ENCODE measurements at places on chromosomes 6 and 20.

GRCh38 chr6:22153384-22154158, 143.3 kb downstream of the PRL start:
- no peak overlapping the region for H3K4me3 ChIP-seq
- no peak for DNase-seq
- no peaks in the 10 kb centered on the region for H3K27me3 ChIP-seq
- H3K36me3 ChIP-seq = no peaks in the 10 kb centered on the region
- H3K4me1 ChIP-seq = no peaks in the 10 kb centered on the region
- H3K27ac ChIP-seq = no peak overlapping the region

DNA sequence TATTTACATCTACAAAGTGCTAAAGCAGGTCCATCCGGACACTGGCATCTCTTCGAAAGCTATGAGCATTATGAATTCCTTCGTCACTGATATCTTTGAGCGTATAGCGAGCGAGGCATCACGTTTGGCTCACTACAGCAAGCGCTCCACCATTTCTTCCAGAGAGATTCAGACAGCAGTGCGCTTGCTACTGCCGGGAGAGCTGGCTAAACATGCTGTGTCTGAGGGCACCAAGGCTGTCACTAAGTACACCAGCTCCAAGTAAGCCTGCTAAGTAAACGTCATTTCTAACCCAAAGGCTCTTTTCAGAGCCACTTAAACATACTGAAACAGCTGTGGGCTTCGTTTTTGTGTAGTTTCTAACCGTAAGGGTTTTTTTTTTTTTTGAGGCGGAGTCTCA, 27.5 kb upstream of the SLC17A4 start:
- no peak overlapping the region for H3K4me3 ChIP-seq
- no peaks in the 10 kb centered on the region for H3K27me3 ChIP-seq
- DNase-seq = no peak
- no peaks in the 10 kb centered on the region for H3K4me1 ChIP-seq
- H3K27ac ChIP-seq = no peak overlapping the region
- no peaks in the 10 kb centered on the region for H3K36me3 ChIP-seq

DNA sequence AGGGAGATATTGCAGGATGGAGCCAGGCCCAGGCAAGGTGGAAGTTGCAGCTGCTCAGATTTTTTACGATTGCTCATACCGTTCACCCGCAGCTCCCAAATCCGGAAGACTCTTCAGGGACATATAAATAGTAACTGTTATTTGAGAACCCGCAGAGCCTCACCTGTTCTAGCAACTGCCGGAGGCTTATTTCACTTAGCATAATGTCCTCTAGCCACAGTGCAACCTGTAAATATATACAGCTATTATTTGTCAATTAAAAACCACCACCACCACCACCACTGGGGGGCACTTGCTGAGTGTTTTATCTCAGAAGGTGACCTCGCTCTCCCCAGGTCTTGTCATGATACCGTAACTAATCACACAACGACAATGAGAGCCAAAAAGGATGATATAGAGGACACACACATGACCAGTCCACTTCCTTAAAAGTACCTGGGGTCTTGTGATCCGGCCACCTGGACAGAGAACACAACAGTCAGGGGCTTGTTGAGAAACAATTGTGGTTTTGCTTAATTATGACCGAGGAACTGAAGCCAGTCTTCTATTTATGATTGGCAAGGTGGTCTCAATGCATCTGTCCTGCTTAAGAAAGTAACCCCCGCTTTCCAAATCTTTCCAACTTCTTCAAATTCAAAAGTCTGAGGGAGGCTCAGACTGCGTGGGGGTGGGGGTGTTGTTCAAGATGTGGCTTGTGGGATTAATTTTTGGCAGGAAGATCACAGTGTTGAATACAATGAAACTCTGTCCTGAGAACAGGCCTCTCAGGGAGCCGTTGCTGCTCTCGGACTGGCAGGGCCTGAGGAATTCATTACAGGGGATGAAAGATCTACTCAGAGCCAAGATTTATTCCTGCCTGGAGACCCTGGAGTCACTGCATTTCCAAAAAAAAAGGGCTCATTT, 107.7 kb upstream of the PRND start:
- H3K27me3 ChIP-seq = no peaks in the 10 kb centered on the region
- H3K27ac ChIP-seq = no peak overlapping the region
- H3K36me3 ChIP-seq = no peaks in the 10 kb centered on the region
- DNase-seq = no peak
- H3K4me1 ChIP-seq = no peaks in the 10 kb centered on the region
- no peak overlapping the region for H3K4me3 ChIP-seq

GRCh38 chr6:48713612-48714011, 602.6 kb upstream of the PTCHD4 start:
- DNase-seq = no peak
- no peaks in the 10 kb centered on the region for H3K27me3 ChIP-seq
- no peaks in the 10 kb centered on the region for H3K4me1 ChIP-seq
- no peaks in the 10 kb centered on the region for H3K36me3 ChIP-seq
- no peak overlapping the region for H3K27ac ChIP-seq

GRCh38 chr6:132819405-132820161, 5.2 kb downstream of the RPS12 start:
- H3K27ac ChIP-seq = no peak overlapping the region
- H3K27me3 ChIP-seq = no peaks in the 10 kb centered on the region
- no peak for DNase-seq
- no peak overlapping the region for H3K4me3 ChIP-seq

DNA sequence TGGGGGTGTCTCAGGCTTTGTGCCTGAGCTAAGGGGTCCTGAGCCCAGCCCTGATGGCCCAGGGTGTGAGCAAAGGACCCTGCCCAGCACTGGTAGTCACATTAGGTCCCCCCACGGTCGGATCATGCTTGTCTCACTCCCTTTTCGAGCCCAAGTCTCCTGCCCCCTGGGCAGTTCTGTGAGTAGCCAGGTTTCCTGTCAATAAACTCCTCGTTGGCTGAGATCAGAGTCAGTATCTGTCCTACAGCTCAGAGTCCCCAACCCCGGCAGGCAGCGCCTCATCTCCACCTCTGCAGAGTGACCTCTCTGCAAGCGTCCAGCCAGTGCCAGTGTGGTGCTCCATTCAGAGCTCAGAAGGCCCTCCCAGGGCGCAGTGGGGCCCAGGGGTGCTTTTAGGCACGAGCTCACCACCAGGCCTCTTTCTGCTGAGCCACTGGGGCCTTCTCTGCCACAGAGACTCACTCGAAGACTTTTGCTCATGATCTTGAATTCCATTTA, 93.7 kb upstream of the PMEPA1 start:
- no peak for DNase-seq
- H3K27me3 ChIP-seq = no peaks in the 10 kb centered on the region
- H3K4me3 ChIP-seq = no peak overlapping the region
- H3K36me3 ChIP-seq = no peaks in the 10 kb centered on the region
- H3K27ac ChIP-seq = no peak overlapping the region
- H3K4me1 ChIP-seq = no peaks in the 10 kb centered on the region

DNA sequence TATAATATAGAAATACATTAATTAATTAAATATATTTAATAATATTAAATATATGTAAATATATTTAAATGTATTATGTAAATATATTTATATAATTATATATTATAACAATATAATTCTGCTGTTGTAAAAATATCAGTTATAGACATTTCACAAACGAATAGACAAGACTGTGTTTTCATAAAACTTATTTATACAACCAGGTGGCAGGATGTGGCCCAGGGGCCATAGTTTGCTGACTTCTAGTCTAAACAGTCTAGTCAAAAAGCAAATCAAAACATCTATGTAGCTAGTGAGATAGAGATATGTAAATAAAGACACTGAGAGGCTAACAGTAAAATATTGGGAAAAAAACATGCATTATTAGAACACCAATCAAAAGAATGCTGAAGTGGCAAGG, 136.4 kb downstream of the TBXT start:
- no peaks in the 10 kb centered on the region for H3K27me3 ChIP-seq
- no peak overlapping the region for H3K27ac ChIP-seq
- DNase-seq = no peak

GRCh38 chr6:119128252-119128912, 49.9 kb upstream of the FAM184A start:
- no peak overlapping the region for H3K27ac ChIP-seq
- DNase-seq = no peak
- no peaks in the 10 kb centered on the region for H3K4me1 ChIP-seq
- no peaks in the 10 kb centered on the region for H3K36me3 ChIP-seq
- H3K4me3 ChIP-seq = no peak overlapping the region

GRCh38 chr6:3345836-3346235, 87.1 kb downstream of the PSMG4 start:
- no peak overlapping the region for H3K27ac ChIP-seq
- no peaks in the 10 kb centered on the region for H3K27me3 ChIP-seq
- peak; percentile 2 for DNase-seq
- H3K4me1 ChIP-seq = peaks cover 34% of the 10 kb centered on the region
- H3K4me3 ChIP-seq = no peak overlapping the region
- H3K36me3 ChIP-seq = no peaks in the 10 kb centered on the region

DNA sequence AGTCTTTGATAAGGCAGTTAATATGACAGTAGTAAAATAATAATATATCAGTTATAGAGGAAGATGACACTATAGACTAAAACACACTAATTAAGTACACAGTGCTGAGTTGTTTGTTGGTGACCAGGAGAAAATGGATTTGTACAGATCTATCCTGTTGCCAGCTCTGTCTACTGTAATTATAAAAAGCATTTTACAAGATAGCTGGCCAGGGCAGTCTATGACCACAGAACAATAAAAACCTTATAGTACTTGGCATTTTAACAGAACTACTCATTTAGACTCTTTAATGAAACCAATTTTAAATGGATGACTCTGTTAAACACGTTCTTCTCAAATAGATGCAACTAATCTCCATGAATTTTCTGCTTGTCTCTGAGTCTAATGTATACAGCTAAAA, 367.5 kb downstream of the BTBD9 start:
- DNase-seq = no peak
- H3K36me3 ChIP-seq = no peaks in the 10 kb centered on the region
- no peaks in the 10 kb centered on the region for H3K27me3 ChIP-seq
- H3K27ac ChIP-seq = no peak overlapping the region
- H3K4me1 ChIP-seq = no peaks in the 10 kb centered on the region

GRCh38 chr6:36851149-36851614, 11.9 kb upstream of the CPNE5 start:
- peaks cover 8% of the 10 kb centered on the region for H3K36me3 ChIP-seq
- H3K4me3 ChIP-seq = no peak overlapping the region
- no peak for DNase-seq
- H3K27ac ChIP-seq = no peak overlapping the region
- H3K4me1 ChIP-seq = peaks cover 6% of the 10 kb centered on the region
- no peaks in the 10 kb centered on the region for H3K27me3 ChIP-seq

Data from right lobe of liver (tissue), 6 donors.